ENCODE measurements at places on chromosomes 2 and 18.

DNA sequence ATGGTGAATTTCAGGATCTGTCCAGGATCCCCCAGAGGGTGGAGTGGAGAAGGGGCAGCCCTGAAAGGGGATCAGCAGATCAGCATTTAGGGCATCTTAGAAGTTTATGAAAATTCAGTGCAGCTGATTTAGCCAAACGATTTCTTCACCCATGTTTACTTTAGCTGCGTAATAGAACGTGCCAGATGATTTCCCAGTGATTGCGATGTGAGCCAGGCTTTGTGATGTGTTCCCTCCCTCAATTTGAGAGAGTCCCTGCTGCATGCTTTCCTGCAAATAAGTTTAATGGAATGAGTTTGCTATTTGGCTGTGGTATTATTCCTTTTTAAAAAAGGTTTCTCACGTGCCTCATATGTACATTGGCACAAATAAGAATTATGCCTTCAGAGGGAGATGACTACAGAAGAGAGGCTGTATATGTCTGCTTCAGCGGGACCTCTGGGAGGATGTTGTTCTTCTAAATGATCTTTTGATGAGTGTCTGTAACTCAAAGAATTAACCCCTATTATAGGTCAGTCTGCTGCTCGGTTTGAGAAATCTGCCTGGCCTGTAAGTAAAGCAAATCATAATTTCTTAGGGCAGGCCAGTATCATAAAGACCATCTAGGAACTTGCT is 111.9 kb downstream of the MRO start:
- DNase-seq, result no peak

GRCh38 chr2:112033600-112033999 is 21.5 kb upstream of the TMEM87B start:
- DNase-seq, result no peak

DNA sequence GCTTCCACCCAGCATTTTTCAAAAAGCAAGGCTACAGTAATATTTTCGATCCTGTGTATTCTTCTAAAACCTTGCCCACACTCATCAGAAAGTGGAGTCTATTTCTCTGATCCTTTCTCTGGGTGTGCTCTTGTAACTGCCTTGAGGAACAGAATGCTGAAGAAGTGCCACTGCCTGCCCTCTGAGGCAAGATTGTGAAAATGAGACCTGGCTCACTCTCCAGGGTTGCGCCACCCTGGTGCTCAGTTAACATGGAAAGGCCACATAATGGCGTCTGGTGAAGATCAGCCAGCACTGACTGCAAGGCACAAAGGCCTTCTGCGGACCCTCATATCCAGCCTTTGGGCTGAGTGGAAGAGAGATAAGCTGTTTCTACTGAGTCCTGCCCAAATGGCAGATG is 11.2 kb upstream of the SH3RF3 start:
- no peak for DNase-seq

DNA sequence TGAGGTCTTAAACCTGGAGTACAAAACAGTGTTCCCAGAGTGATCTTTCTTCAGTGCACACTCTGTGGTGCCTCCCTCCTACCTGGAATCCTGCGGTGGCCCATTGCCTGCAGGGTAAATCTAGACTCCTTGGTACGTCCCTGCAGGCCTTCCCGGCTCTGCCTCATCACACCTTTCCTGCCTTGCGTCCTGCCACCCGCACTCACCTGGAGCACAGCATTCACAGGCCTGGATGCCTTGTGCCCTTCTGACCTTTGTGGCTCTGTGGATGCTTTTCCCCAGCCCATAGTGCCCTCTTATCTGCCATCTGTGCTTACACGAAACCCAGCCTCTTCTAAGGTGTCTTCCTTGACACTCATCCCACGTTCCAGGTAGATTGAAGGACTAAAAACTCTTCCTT is 62.7 kb downstream of the PRKRA start:
- DNase-seq, result no peak

GRCh38 chr2:138298900-138299299 is 202.7 kb upstream of the SPOPL start:
- no peak for DNase-seq

GRCh38 chr2:233029321-233029720 is 3.2 kb upstream of the NEU2 start:
- no peak for DNase-seq

Data from left hindlimb (tissue), 1 donor.